ENCODE measurements at places on chromosomes 1 and 21.

- no peak for DNase-seq
Observed at GRCh38 chr1:73821520-73821919, 376.5 kb downstream of the LRRIQ3 start.

GRCh38 chr1:230204842-230205241 lies 137.8 kb downstream of the GALNT2 start:
- DNase-seq: no peak

DNA sequence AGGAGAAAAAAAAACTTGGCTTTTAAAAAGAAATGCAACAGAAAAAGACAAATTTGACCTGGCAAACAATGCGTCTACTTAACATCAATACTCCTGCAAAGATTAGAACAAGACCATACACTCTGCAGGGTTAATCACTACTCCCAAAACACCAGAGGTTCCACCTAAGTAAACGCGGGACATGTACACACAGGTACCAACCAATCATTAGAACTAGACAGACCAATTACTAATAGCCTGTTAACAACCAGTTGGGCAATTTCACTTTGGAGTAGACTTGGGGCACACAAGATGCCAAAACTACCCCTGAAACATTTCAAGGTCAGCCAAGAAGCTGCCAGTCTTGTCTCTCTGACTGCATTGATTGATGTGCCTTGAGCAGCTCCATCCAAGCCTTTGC lies 125.8 kb downstream of the RRAGC start:
- no peak for DNase-seq

- no peak for DNase-seq
Observed at GRCh38 chr1:15657021-15657420, 27.1 kb upstream of the PLEKHM2 start.

GRCh38 chr1:21703318-21703963 lies 34.3 kb upstream of the RAP1GAP start:
- no peak for DNase-seq
